ENCODE measurements at places on chromosomes 2 and 18.

GRCh38 chr2:218802386-218802994 lies 20.5 kb downstream of the CYP27A1 start:
- no peak for DNase-seq

DNA sequence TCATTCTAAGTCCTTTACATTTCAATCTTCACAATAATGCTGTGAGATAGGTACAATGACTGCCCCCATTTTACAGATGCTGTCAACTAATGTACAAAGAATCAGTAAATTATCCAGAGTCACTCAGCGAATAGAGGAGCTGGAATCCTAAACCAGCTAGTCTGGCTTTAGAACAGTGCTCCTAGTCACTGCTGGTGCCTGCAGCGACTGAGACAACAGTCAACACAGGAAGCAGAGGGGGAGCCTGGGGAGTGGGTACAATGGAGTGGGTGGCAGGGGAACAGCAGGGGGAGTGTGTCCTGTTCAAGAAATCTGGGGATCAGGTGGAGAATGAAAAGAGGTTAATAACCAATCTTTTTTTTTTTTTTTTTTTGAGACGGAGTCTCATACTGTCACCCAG lies 37.3 kb downstream of the CCDC93 start:
- DNase-seq: no peak

GRCh38 chr18:49019446-49020045 lies 68.8 kb upstream of the SMAD7 start:
- no peak for DNase-seq

- DNase-seq: peak; percentile 32
Observed at GRCh38 chr18:44388329-44388728, 292.4 kb upstream of the SETBP1 start.

DNA sequence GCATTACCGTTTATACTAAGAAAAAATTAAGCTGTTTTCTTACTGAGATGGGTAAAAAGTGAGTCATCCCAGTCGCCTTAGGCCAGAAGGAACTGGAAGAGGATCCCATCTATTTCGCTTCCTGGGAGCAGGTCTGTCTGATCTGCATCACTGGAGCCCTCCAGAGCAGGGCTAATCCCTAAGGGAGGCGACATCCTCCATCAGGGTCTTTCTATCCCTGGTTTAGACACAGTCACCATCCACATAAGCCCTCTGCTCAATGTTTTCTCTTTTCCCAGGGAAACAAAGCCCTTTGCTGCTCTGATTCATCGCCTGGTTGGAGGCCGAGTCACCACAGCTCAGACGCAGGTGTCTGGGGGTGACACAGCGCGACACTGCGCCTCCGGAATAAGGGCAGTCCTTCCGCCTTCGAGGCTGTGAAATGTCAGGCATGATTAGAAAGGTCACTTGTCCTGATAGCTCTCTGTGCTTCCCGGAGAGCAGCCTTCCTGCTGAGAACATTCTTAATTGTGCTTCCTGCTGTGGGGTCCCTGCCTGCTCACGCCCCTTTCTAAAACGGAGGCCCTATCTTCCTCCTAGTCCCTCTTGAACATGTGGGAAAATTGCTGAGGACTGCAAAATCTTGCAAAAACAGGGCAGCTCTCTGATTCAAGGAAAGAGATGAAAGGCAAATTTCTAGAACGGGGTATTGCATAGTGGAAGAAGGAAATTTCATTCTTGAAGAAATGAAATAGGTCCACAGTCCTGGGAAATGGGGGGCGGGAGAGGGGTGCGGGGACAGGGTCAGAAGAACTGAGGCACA lies 56.3 kb downstream of the MARCHF4 start:
- DNase-seq: no peak

DNA sequence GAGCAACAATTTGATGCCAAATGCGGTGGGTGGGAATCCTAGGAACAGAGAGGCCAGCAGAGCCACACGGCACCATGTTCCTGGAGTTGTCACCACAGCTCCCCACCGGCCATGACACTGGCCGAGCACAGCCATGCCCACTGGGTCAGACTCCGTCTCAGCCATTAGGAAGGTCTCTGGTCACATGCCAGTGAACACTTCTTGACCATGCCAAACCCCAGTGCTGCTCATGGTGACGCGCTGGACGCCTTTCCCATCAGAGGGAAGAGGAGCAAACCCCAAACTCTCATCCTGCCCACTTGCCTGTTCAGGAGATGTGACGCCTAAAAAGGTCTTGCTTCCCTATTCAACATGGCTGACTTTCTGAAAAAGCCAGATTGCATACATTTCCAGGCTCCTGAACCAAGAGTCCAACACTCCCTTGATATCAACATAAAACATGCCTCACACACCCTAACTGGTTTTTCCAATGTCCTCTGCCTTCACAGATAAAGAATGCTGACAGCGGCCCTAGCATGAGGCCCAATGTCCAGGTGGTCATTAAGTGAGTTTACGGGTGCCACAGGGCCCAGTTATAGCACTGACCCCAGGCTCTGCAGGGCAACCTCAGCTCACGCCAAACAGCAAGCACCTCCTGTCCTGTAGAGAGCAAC lies 31.9 kb downstream of the TFCP2L1 start:
- DNase-seq: no peak

DNA sequence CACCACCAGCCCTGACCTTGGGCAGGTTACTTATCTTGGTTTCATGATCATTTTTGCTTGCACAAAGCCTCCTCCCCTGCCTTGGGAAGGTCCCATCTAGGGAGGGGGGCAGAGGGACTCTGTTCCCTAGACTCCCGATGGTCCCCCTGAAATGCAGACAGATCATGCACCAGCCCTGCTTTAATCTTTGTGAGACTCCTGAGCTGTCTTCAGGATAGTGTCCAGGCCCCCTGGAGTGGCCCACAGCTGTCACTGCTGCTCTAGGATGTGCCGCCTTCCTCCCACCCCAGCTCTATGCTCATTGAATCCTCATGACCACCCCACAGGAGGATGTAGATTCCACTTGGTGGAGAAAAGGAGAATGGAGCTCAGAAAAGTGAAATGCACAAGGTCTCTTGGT lies 28.0 kb downstream of the PCARE start:
- no peak for DNase-seq

GRCh38 chr2:141714496-141714895 lies 416.3 kb downstream of the LRP1B start:
- no peak for DNase-seq

GRCh38 chr18:73679941-73680712 lies 467.5 kb downstream of the FBXO15 start:
- no peak for DNase-seq

DNA sequence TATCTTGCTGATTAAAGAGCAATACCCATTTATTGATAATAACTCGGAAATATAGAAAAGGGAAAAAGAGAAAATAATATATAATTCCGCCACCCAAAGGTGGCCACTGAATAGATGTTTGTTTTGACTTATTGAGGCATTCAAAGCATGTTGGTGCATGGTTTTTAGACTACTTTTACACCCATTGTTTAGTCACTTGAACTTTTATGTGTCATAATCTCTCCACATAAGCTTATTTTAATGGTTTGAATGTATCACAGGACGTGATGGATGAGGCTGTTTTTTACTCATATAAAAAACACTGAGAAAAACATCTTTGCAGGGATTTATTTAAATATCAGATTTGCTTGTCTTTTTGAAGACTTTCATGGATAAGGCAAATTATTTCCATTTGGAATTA lies 120.4 kb downstream of the ACKR3 start:
- DNase-seq: no peak

DNA sequence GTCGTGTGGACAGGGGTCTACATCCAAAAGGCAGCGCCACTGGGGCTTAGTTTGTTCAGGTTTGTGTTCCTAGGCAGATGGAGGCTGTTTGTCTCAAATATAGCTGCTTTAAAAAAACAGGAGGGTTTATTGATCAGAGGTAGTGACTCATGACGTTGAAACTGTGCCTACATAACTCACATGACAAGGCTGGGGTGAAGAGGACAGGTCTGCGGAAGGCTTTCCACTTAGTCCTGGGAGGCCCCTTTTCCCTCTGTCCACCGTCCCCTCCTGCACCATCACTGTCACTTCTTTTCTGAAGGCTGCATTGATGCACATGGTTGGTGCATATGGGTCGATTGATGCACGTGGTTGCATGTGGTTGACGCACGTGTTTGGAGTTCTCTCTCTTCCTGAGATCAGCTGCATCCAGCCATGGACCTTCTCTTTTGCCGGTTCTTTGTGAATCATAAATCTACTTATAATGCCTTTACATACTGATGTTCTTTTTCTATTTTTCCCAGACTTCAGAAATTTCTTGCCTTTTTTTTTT lies 10.9 kb downstream of the SH3RF3 start:
- DNase-seq: no peak

DNA sequence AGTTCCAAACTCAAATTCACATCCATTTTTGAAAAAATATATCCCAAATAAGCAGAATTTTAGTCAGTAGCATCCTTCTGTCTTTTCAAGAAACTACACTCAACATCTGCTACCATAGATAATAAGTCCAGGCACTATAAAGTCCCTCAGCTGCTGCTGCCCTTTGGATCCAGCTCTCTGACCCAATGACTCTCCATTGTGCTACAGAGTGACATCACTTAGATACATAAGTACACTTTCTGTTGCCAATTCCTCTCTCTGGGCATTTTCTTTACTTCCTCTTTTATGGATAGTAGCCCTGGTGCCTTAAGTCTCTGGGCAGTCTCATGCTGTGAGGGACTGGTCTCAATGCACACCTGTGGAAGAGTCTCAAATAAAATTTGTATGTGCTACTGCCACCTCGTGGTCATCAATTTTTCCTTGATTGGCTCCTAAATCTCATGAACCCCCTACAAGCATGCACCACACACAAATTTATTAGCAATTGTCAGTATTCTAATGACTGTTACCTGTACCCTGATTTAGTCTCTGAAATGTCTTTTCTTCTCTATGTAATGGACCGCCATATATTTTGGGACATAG lies 219.2 kb downstream of the LRP1B start:
- no peak for DNase-seq

DNA sequence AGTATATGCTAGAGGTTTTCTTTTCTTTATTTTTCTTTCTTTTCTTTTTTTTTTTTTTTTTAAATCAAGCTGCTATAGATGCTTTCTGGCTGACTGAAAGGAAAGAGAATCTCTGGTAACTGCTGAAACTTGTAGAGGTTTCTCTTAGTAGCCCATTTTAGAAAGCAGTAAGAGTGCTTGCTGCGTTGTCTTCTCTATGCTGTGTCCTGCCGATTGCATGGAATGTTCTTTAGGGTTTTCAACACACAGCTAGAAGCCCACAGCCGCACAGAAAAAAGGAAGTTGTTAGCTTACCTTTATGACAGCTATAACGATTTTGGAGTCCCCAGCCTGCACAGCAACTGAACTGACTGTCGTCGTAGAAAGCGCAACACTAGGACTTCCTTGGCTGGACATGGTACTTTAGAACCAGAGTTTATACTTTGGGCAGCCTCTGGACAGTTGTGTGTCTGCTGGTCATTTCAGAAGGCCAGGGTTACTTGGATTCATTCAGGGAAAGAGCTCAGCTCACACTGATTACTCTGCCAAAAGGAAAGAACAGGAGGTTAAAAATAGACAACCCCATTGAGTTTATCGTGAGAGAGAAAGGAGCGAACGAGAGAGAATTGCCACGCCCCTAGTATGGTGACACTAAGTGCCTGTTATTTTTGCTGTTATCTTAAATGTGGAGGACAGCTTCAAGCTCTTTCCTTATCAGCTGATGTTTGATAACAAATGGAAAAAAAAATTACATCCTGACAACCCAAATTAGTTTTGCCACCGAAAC lies at the start of gene CCDC141:
CCDC141 (minus strand) TSS at position 592 of the 766 bp plus-strand sequence; CDS start at position 396, 196 bp downstream.
- DNase-seq: peak; percentile 51

- DNase-seq: no peak
Observed at GRCh38 chr2:38462121-38462661, 85.1 kb upstream of the ATL2 start.

DNA sequence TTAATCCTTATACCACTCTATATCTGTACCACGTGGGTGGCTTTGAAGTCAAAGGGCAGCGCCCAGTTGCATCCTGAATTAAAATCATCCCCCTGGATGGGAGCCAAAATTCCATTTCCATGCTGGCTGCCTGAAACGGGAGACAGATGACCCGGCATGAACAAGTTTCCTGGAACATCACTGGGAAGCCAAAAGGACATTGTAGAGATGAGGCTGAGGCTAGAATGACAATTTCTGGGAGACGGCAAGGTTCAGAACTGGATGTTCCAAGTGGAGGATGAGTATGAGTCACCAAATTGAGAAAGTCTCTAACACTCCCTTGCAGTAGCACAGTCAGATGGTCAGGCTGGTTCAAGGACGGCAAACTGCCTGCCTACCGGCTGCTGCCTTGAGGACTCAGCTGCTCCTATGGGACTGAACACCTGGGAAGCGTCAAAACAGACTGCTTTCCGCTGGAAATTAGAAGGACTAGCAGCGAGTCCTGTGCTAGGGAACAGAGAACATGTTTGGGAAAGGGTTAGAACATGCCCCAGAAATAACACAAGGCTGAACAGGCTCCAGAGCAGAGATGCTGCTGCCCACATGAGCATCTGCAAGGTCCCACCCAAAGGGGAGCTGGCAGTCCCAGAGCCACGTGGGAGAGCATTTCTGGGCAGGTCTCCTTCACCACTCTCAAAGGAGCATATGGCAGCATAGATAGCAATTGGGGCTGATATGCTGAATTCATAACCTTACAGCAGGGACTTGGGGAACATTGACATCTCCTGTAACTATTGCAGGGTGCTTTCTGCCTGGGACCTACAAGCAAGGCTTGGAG lies 32.0 kb downstream of the YPEL5 start:
- peak; percentile 20 for DNase-seq

DNA sequence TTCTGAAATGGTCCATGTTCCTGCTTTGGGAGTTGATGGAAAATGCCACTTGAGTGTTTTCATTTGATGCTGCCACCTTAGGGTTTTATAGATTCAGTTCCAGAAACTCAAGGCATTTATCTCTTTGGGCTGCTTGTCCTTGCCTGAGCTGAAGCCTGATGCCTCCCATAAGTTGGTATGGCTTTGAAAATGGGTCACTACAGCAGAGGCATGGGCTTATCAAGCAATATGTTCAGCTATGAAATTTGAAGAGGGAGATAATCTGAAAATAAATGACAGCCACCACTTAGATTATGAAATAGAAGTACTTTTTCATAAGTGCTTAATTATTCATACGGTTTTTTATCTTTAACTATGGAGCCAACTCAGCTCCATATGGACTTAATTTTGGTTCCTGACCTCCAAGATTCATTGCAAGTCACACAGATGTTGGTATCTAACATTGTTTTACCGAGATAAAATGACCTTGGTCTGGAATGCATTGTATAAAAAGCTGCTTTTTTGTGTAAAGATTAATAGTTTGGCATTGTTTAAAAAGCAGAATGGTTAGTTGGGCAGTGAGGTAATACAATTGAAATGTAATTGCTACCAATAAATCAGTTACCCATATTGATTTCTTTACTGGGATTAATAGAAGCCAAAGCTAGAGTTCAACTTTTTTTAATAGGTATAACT lies 4.5 kb downstream of the SLC14A1 start:
- no peak for DNase-seq

DNA sequence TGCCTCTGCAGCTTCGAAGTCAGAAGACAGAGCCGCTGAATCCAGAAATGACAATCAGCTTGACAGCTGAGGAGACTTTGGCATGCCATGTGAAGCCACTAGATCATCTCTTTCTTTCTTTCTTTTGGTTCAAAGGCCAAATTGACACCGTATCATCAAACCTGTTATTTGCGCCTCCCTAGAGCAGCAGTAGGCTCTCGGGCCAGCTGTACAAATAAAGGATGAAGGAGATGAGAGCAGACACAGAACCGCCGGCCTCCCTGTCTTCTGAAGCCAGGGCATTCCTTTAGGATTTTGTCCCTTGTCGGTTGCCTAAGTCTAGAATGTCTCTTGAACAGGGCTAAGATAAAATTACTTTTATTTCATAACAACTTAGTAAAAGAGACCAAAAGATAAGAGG lies 36.8 kb downstream of the COL4A4 start:
- no peak for DNase-seq

All from muscle of back (tissue), 13 donors.